ENCODE measurements at places on chromosomes 16 and 17.

DNA sequence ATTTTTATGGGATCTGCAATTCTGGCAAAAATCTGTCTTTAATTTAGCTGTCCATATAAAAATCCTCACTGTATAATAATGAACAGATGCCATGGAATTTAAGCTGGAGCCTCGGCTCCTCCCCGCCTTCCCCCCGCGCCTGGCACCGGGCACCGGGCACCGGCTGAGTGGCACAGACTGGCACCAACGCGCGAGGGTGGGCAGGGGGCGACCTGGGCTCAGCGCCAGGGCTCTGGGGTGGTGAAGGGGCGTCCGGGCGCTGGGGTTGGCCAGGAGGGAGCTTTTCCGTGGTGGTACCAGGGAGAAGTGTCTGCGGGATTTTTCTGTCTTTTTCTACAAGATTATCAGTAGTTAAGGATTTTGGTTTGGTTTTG is 9.1 kb downstream of the NEUROD2 start:
- no peak for DNase-seq

DNA sequence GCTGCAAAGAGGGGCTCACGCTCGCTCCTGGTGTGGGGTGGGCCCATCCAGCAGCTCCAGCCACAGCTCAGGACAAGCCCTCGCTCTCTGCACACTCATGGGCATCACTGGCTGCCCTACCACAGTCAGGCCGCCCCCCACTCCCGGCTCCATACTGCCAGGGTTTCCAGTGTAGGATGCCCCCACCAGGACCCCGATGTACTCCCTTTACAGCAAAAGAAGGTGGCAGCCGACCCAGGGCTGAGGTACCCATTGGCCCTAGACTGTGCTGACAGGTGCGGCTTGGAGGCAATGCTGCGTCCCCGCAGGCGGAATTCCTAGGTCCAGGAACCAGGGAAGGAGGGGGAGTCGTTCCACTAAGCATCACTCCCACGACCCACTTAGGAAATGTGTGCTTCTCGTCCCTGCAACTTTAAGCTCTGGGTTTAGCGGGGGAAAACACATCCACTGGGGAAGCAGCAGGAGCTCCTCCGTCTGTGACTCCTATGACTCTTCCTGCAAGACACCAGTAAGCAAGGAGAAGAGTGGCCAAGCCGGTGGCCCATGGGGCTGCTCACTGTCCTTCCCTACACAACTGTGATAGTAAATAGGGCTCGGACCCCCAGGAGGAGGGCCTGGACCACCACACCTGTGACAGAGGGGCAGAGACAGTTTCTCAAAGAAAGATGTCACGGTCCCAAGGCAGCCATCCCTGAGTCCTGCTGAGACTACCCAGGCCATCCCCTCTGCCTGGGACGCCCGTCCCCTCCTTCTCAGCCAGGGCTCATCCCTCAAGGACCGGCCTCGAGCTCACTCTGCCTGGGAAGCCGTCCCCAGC is 13.1 kb downstream of the CORO7 start:
- DNase-seq = no peak

DNA sequence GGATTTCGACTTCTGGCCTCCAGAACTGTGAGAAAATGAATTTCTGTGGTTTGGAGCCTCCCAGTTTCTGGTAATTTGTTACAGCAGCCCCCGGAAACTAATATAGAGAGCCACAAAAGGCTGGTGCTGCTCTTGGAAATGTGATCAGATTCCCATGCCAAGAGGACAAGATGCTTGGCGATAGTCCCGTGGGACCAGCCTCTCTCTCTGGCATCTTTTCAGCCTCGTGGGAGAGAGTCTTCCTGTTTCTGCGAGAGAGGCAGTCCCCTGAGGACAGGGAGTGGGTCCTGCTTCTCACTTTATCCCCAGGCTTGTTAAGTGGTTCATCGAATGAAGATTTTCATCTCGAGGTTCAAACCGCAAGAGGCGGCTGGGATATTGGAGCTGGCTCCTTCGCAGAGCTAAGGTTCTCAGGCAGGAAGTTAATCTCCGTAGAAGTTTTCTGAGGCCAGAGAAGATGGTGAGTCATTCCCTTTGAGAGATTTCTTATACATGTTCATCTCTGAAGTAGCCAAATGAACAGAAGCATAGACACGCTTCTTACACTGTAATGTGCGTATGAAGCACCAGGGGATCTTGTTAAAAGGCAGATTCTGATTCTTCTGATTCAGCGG is 211.6 kb upstream of the SDK2 start:
- no peak for DNase-seq

DNA sequence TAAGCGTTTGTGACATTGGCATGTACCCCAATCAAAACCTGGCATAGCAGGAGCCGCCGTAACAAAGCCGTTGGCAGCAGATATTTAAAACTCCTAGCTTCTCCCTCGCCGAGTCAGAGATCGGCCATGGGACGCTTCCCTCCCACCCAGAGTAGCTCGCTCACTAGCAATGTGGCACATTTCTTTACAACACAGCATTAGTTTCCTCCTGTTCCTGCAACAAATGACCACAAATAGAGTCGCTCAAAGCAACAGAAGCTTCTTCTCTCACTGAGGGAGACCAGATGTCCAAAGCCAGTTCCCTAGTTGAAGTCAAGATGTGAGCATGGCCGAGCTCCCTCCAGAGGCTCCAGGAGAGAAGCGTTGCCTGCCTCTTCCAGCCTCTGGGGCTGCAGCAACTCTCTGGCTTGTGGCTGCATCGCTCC is 106.7 kb downstream of the RBFOX3 start:
- no peak for DNase-seq

GRCh38 chr17:10119203-10120108 is 79.0 kb downstream of the GAS7 start:
- no peak for DNase-seq

GRCh38 chr17:64277831-64278562 is 14.9 kb upstream of the TEX2 start:
- no peak for DNase-seq

GRCh38 chr16:67423611-67424260 is 7.2 kb upstream of the HSD11B2 start:
- DNase-seq = no peak

DNA sequence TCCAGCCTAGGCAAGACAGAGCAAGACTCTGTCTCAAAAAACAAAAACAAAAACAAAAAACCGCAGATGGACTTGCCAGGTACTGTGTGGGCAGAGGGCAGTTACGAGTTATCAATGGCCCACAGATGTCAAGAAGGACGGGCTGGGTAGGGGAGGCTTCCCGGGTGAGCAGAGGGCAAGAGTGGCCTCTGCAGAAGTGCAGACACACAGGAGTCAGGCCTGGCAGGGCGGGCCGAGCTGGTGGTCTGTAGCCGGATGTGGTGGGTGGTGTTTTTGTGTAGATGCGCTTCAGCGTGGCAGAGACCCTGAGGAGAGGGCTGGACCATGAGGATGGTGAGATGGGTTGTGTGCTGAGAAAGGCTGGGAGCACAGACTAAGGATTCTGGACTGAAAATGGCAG is 44.9 kb upstream of the KDM6B start:
- DNase-seq = no peak

GRCh38 chr16:64968539-64968938 is 153.3 kb downstream of the CDH11 start:
- DNase-seq = no peak

- DNase-seq = no peak
These were observed 35.9 kb upstream of the SMIM36 start for GRCh38 chr17:55546991-55547664.

GRCh38 chr17:59493867-59494266 is 71.5 kb upstream of the DHX40 start:
- DNase-seq = no peak

DNA sequence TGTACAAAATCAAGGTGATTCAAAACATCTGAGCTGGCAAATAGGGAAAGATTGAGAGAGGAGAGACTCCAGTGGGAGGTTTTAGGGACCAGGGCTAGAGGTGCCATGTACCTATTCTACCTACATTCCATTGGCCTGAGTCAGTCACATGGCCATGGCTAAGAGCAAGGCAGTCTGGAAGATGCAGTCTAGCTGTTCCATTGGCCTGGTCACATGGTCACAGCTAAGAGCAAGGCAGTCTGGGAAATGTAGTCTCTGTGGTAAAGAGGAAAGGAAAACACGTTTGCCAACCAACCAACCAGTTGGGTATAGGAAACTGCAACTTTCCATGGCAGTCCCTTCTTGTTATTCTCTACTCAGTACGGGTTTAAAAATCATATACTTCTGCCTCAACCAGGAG is 369.1 kb downstream of the XYLT1 start:
- DNase-seq = no peak

- DNase-seq = no peak
These were observed 1.5 kb upstream of the ADAP2 start for GRCh38 chr17:30920282-30920681.

DNA sequence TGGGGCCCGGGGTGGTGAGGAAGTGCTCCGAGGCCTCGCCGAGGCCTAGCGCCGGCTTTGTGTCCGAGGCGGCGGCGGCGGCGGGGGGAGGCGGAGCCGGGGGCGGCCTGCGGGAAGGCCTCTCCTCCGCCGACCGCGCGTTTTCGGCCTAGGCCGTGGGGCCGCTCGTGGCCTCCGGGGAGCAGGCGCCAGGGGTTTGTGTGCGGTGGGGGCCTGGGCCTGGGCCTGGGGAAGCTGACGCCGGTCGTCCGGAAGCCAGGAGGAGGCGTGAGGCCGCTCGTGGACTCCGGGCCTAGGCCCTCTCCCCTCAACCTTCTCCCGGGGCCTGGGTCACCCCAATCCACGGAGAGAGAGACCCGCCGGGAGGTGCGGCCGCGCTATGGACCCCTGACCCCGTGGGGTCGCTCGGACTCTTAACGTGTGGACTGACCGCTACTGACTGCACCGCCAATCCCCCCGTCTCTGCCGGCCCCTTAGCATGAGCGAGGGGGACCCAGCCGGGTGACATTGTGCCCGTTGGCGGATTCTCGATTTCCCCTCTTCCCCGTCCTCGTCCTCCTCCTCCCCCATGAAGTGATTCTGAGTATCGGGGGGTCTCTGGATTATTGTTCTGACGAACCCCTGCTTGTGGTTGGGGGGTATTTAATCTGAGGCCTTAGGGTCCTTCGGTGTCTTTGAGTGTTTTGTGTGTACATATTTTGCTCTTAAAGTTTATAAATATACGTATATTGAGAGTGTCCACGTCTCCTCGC is 660 bp downstream of the RBBP6 start:
- DNase-seq = no peak

GRCh38 chr16:28264656-28265055 is 27.7 kb upstream of the SBK1 start:
- DNase-seq = no peak

- DNase-seq = no peak
These were observed 8.6 kb upstream of the VAC14 start for GRCh38 chr16:70809392-70810060.

GRCh38 chr17:48619826-48620449 is 4.8 kb upstream of the HOXB8 start:
- DNase-seq = no peak

GRCh38 chr17:72417627-72418026 is 296.8 kb downstream of the SOX9 start:
- no peak for DNase-seq

DNA sequence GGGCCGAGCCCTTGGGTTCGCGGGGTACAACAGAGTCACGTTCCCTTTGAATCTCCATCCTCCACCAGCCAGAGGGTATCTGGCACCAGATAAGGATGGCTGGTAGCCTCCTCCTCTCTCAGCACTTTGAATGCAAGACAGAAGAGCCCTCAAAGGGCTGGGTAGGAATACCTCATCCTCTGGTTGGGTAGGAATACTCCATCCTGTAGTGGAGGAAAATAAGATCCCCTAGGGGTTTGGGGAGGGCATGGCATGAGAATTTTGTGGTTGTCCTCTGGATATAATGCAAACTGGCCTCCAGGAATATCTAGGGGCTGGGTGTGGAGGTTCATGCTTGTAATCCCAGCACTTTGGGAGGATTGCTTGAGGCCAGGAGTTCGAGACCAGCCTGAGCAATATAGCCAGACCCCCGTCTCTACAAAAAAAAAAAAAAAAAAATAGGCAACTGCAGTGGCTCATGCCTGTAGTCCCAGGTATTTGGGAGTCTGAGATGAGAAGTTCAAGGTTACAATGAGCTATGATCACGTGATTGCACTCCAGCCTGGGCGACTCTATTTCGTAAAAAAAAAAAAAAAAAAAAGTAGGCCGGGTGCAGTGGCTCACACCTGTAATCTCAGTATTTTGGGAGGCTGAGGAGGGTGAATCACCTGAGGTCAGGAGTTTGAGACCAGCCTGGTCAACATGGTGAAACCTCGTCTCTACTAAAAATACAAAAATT is 2.7 kb downstream of the IGFBP4 start:
- no peak for DNase-seq

GRCh38 chr17:79401704-79402674 is 208.9 kb downstream of the RBFOX3 start:
- no peak for DNase-seq

DNA sequence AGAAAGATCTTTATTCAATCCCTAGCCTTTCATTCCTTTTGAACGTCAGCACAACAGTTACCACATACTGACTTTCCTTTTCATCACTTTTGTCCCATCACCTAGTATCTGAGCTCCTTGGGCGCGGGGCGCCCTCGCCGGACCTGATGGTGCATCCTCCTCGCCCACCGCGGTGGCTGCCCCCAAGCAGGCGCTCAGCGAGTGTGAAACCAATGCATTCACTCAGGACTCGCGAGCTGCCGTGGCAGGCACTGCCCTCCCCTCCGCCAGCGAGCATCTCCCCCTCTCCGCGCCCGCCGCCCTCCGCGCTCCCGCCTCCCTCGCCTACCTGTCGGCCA is 756 bp downstream of the KLHL11 start:
- DNase-seq = no peak

DNA sequence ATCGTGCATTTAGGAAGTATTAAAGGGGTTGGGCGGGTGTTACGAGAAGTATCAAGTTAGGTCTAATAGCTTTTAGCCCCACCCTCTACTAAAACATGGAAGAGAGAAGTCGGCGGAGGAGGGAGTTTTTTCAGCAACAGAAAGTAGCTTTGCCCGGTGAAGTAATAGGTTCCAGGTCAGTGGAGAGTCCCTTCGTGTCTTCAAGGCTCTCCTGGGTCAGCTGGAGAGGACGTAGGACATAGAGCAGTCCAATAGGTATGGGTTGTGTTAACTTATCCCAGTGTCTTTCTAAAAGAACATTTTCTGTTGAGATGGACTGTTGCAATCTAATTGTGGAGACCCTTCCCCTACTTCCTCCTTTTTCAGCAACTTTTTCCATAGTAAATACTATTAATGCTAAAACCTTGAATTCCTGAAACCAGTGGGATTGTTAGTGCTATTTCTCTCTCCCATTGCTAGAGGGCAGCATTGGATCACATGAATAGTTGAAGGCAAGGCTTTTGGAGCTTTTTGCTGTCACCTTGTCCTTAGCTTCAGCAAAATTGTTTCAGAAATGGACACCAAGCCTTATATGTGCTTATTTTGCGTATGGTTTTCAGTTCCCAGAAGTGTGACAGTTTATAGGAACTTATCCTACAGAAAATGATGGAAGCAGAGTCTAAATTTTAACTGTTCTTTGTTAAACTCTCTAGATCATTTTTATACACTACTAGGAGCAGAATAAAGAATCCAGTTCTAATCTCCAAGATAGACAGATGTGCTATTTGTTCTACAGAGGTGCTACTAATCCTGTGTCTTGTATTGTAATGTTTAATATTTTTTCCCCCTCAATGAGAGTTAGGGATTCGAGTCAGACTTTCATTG is 38.4 kb downstream of the UTP18 start:
- DNase-seq = no peak

DNA sequence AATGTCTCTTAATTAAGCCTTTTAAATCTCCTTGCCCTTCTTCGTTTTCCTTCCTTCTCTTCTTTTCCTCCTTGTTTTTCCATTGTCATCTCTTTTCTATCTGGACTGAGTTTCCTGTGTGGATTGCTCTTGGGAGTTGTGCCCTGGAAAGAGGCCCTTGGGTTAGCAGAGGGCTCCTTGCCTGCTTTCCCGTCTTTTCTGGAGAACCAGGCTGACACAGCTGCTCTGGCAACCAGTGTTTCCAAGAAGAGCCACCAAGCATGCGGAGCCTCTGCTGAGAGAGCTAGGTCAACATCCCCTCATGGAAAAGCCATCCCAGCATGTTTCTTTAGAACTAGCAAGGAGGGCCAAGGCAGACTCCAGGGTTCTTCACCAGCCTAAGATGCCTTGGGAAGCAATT is 75.4 kb downstream of the HLF start:
- no peak for DNase-seq
